ENCODE measurements at places on chromosomes 5 and 9.
A peak's percentile ranks its signal among the peaks of the same experiment; 100 is the strongest.

GRCh38 chr5:74542482-74542881 is 98.0 kb downstream of the ENC1 start:
- DNase-seq = no peak

GRCh38 chr5:160463740-160464465 is 42.2 kb downstream of the PTTG1 start:
- DNase-seq = no peak

DNA sequence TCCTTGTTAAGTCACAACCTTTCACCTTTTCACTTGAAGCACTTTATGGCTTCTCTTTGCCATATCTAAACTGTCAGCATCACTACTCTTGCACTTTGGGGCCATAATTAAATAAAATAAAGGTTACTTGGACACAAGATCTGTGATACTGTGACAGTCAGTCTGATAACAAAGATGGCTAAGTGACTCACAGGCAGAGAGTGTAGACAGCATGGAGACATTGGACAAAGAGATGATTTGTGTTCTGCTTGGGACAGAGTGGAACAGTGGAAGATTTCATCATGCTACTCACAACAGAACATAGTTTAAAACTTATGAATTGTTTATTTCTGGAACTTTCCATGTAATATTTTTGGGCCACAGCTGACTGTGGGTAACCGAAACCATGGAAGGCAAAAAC is 81.7 kb upstream of the SMC5 start:
- no peak for DNase-seq

DNA sequence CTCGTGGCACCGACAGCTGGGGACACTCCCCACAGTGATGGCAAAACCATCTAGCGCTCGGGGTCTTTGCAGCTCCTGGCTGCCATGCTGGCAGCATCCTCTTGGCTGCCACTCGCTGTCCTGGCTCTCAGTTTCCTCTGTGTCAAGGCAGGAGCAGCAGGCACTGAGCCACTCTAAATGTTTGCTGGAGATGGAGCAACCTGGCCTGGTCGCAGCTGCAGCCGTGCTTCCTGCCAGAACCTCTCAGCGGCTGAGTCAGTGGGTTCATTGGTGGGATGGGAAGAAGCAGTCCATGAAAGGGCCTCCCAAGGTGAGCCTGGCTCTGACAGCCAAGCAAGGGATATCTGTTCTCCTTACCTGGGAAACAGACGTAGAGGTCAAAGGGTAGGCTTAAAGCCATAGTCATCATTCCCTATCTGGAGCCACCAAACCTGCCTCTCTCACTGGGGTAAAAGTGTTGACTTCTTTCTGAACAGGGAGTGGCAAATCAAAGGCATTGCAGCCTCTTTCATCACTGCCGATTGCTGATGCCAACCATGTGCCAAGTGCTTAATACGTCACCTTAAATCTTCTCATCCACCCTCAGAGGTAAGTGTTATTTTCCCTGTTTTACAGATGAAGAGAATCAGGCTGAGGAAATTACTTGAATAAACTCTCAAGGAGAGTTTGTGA is 304.8 kb upstream of the ZNF462 start:
- DNase-seq = no peak

DNA sequence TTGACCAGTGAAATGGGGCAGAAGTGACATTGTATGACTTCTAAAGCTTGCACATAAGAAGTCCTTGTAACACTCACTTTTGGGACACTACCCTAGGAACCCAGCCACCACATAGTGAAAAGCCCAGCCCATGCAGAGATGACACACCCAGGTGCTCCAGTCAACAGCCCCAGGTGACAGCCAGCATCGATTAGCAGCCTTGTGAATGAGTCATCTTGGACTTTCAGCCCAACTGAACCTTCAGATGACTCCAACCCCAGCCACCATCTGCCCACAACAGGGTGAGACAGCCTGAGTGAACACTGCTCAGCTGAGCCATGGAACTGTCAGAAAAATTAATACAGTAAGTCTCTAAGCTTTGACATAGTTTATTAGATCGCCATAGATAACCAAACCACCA is 458.6 kb downstream of the ZSWIM6 start:
- DNase-seq = no peak

GRCh38 chr9:114423181-114423580 is 35.4 kb upstream of the AKNA start:
- DNase-seq = no peak

DNA sequence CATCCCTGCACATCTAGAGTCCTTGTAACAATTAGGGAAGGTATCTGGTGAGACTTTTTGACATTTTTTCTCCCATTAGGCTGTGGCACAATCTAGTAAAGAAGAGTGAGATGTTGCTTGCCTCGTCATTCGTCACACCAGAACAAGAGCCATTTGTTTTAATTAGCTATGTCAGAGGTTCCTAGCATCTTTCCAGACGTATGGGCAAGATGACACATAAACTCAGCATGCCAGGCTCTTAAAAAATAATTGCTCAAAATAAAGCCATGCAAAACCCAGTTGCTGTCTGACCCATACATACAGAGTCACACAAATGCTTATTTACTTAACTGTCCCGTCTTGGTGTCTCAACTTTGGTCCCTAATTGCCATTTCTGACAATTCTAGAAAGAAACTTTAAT is 125.9 kb downstream of the TRPM3 start:
- no peak for DNase-seq

- DNase-seq = no peak
Observed at GRCh38 chr5:180213256-180213600, 4.2 kb upstream of the RASGEF1C start.

GRCh38 chr5:142221091-142221860 is 103.5 kb downstream of the SPRY4 start:
- no peak for DNase-seq

DNA sequence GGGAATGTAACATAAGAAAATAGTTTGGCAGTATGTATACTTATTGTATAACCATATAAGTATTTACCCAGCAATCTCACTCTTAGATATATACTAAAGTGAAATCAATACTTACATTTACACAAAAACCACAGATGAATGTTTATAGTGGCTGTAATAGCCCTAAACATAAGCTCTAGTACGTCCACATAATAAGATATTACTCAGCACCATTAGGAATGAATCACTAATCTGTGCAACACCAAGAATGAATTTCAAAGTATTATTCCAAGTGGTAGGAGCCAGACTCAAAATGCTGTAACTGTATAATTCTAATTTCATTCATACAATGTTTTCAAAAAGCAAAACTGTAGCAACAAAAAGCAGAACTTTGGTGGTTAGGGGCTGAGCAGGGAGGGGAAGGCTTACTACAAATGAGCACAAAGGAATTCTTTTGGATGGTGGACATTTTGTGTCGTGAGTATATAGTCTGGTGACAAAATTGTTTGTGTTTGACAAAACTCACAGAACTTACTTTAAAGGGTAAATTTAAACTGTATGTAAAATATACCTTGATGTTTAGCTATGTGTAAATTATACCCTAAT is 11.9 kb upstream of the C5orf46 start:
- no peak for DNase-seq

- DNase-seq = no peak
Observed at GRCh38 chr5:1786621-1787471, 12.8 kb downstream of the MRPL36 start.

- no peak for DNase-seq
Observed at GRCh38 chr9:133608382-133608781, 807 bp downstream of the FAM163B start.

DNA sequence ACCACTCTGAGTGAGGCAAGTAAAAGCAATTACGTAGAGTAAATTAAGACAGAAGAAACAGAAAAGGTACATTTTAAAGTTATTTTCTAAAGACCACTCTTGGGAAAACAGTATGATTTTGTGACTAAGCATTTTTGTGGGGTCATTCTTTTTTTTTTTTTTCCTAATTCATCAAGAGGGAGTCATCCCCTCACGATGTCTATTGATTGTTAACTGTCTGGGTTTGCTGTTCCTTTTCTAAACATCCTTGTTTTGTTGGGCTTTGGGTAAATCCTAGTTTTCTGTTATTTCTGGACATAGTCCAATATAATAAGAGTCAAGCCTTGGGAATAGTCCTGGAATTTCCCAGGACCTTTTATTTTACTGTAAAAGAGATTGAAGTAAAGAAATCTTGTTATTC is 63.8 kb downstream of the ANKRD55 start:
- no peak for DNase-seq

- DNase-seq = no peak
Observed at GRCh38 chr5:154486427-154486866, 8.4 kb upstream of the HAND1 start.

GRCh38 chr5:5309645-5310044 is 112.8 kb upstream of the ICE1 start:
- no peak for DNase-seq

GRCh38 chr5:145637396-145637795 is 197.7 kb downstream of the PRELID2 start:
- DNase-seq = no peak

- DNase-seq = no peak
Observed at GRCh38 chr9:107471552-107471951, 18.0 kb downstream of the KLF4 start.

DNA sequence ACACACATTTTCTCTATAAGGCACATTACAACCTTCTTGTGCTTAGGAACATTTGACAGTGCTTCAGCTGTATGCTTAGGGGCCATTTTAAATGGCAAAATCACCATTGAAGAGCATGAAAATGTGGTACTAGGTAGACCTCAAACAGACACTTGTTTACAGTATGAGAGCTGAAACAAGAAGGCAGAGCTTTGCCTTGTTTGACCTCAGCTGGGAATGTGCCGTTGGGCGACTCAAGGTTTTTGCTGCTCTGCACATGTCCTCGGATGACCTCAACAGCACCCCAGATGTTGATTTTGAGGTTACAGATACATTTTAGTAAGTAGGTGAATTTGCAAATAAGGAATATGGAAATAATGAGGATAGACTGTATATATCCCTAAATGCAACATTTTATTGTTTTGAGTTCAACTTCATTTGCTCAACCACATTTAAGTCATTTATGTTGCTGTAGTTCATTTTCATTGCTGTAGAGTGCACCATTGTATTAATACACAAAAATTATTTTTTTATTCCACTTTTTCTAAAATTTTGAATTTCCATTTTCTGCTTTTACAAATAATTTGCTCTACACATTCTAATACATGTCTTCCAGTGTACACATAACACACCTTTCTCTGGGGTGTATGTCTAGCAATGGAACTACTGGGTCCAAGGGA is 206.8 kb downstream of the NR3C1 start:
- no peak for DNase-seq

GRCh38 chr5:173479711-173480110 is 136.7 kb downstream of the BOD1 start:
- no peak for DNase-seq

- DNase-seq = no peak
Observed at GRCh38 chr5:5421149-5421960, 1.1 kb upstream of the ICE1 start.

- DNase-seq = no peak
Observed at GRCh38 chr5:89769975-89770374, 639.6 kb downstream of the CETN3 start.

GRCh38 chr9:8309258-8309657 is 509.7 kb upstream of the DMAC1 start:
- DNase-seq = no peak

DNA sequence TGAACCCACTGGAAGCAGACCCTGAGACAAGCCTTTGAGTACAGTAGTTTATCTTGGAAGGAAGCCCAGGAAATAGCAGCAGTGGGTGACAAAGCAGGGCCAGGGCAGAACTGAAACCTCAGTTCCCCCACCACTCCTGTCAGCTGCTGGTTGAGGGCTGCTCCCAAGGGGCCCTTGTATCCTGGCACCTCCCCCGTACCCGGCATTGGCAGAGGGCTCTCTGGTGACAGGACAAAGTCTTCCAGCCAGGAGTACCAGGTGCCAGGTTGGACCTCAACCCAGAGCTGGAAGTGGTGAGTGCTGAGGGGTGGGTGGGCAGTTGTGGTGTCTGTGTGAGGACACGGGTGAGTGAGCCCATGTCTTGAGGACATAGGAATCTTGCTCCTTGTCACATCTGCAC is 123.3 kb downstream of the PHF2 start:
- DNase-seq = peak; percentile 33

GRCh38 chr9:114603248-114603647 is 7.8 kb upstream of the TMEM268 start:
- no peak for DNase-seq

GRCh38 chr5:32270178-32270577 is 42.6 kb downstream of the MTMR12 start:
- DNase-seq = no peak

DNA sequence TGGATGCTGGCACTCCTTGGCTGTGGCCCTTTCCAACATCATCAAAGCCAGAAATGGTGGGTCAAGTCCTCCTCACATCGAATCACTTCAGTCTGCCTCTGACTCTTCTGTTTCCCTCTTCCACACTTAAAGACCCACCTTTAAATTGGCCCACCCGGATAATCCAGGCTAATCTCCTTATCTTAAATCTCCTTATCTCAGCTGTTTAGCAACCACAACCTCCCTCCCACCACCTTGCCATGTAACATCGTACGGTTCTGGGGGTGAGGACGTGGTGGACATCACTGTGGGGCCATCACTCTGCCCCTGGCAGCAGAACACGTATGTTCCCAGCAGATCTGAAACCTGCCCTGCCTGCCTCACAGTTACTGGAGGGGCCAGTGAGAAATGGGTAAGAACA is 11.5 kb downstream of the IGFBPL1 start:
- DNase-seq = no peak

- DNase-seq = peak; percentile 8
Observed at GRCh38 chr5:170300361-170301013, 2.9 kb upstream of the LCP2 start.

DNA sequence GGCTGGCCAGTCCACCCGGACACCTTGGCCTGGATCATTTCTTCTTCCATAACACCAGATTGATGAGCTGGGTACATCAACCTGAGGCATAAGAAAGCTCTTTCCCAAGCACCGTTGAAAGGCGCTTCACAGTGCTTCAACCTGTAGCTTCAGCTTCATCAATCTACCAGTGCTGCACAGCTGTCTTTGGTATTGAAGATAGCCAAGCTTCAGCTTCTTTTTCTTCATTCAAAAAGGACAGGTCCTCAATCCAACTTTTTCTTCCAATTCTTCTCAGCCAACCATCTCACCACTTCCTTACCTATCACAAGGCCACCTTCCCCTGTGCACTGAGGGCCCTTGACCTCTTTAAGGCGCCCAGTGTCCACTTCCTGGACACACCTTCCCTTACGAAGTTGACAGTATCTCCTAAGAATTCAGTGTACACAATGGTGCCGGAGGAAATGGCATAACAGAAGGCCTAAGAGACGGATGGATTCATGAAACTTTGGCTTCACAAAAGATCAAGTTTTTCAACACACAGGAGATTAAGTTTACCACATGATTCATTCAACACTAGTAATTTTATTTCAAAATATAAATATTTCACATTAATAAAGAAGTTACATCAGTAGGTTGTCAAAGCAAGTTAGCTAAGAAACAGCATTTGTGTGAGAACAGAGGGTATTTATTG is 1.4 kb upstream of the CTNNAL1 start:
- DNase-seq = no peak

DNA sequence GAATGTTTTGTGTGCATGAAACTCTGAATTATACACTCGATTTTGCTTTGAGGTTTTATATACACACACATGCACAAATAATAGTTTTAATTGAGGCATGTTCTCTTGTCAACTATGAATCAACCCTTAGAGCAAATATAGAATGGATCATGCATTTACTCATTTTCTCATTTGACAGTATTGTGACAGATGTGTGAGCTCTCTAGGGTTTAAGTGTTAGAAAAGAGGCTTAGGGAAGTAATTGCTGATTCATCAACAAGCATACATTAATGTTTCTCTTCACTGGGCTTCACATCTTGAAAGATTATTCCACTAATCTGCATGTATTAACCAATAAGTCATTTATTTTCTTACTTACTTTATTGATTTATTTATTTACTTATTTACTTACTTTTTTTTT is 1356.8 kb upstream of the ACO1 start:
- DNase-seq = no peak
